ENCODE measurements at places on chromosomes 5 and 9.

- DNase-seq = no peak
These were observed 26.2 kb downstream of the ARL14EPL start for GRCh38 chr5:116058346-116058936.

GRCh38 chr5:176980818-176981217, 25.8 kb downstream of the UIMC1 start:
- DNase-seq = no peak

DNA sequence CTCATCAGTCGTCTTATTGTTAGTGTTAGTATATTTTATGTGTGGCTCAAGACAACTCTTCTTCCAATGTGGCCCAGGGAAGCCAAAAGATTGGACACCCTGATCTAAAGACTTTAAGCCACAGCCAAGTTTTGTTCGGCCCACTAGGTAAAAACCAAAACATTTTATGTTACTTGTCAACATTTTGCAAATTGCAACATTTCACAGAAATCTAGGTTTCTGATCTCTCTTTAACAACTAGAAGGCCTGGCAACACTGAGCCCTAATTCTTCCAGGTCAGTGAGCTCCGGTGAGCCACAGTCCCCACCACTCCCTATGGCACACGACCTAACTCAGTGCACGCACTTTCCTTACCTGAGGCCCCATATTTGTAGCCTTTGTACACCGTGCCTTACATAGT, 24.0 kb downstream of the MYO10 start:
- no peak for DNase-seq

DNA sequence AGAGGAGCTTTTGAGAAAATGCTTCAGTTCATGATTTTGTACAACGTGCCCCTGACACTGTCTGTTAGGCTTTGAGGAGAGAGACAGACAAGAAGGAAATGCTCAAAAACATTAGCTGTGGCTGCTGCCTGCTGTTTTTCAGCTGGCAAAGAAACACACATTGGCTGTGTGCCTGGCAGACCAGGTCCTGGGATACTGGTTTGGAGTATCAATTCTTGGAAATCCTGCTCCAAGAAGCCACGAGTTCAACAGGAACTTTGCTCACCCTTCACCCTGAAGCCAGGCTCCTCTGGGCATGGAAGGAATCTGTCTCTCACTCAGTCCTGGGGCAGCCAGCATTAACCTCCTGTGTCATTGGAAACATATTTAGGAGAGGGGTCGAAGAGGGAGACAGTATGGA, 245.5 kb downstream of the AUH start:
- no peak for DNase-seq

- DNase-seq = no peak
These were observed 362.7 kb downstream of the CSNK1G3 start for GRCh38 chr5:123874600-123875201.

DNA sequence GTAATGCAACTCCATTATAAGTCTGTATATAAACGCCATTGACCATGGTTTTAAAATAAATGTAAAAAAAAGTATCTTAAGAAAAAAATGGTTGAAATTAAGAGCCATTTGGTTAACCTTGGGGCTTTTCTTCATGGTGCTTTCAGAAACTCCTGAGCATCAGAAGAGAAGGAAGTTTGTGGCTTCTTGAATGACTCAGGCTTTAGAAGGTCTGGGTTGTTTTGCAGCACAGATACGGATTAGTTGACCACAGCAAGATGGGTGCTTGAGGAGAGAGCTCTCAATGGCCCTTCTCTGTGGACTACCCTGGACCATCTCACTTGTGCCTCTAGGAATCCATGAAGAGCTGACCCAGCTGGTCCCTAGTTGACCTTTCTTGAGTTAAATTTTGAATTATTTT, 189.5 kb downstream of the TMEM38B start:
- no peak for DNase-seq

- no peak for DNase-seq
These were observed 125.7 kb downstream of the FBN2 start for GRCh38 chr5:128412145-128412930.

GRCh38 chr9:34986540-34987047, 3.0 kb upstream of the DNAJB5 start:
- peak; percentile 77 for DNase-seq

DNA sequence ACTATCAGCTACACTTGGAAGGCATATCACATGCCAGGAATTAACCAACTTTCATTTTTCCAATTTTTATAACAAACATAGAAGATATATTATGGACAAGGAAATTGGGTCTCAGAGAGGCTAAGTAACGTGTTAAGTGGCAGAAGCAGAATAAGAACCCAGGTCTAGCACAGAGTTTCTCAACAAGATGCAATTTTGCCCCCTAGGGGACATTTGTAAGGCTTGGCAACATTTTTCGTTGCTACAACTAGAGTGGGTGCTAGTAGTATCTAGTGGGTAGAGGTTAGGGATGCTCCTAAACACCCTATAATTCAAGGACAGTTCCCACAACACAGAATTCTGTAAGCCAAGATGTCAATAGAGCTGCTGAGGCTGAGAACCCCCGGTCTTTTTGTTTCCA, 180.6 kb downstream of the SNCAIP start:
- no peak for DNase-seq

DNA sequence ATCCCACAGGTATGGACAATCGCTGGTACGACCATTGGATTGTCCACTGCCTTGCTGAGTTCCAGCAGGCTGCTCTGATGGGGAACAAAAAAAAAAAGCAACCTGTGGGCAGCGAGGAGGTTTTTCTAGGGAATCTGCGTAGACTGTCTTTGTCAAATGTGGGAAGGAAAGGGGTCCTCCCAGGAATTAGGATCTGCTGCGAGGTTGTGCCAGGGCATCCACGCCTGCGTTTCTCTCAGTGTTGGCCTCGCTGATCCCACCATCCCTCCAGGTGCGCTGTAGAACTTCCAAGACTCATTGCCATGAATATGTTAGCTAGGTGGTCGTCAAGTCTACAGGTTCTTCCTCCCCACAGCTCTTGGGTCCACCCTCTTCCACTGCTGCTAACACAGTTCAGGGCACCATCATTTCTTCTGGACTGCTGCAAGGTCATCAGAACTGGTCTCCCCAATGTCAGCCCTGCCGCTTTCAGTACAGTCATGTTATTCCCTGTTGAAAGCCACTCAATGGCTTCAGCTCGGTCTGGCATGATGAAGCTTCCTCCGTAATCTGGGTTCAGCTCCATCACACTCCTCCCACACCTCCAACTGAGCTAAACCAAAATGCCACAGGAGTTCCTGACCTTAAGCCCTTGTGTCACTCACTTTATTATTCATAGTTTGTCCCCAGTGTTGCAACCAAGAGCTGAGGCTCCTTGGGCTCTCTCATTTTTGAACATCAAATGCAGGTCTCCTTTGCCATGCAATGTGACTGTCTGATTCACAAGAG, 79.5 kb upstream of the DMRT1 start:
- DNase-seq = no peak

GRCh38 chr5:35198075-35198474, 32.2 kb downstream of the PRLR start:
- DNase-seq = no peak

DNA sequence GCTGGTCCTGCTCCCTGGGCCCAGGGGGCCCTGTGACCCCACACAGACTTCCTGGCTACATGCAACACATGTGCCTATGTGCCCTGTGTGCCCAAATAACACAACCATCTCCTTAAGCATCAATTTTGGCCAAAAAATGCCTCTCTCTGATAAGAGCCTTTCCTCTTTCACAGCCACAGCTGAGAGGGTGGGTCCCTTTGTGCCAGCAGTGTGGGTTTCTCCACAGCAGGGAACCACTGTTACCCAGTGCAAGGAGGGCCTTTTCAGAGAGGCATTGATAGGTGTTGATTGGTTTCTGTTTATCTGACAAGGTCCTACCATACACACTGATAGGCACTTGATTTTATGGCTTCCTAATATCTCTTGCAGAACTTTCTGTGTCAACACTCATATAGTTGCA, 42.7 kb downstream of the SYK start:
- DNase-seq = no peak

GRCh38 chr9:124003636-124004349, 7.8 kb upstream of the LHX2 start:
- DNase-seq = no peak

DNA sequence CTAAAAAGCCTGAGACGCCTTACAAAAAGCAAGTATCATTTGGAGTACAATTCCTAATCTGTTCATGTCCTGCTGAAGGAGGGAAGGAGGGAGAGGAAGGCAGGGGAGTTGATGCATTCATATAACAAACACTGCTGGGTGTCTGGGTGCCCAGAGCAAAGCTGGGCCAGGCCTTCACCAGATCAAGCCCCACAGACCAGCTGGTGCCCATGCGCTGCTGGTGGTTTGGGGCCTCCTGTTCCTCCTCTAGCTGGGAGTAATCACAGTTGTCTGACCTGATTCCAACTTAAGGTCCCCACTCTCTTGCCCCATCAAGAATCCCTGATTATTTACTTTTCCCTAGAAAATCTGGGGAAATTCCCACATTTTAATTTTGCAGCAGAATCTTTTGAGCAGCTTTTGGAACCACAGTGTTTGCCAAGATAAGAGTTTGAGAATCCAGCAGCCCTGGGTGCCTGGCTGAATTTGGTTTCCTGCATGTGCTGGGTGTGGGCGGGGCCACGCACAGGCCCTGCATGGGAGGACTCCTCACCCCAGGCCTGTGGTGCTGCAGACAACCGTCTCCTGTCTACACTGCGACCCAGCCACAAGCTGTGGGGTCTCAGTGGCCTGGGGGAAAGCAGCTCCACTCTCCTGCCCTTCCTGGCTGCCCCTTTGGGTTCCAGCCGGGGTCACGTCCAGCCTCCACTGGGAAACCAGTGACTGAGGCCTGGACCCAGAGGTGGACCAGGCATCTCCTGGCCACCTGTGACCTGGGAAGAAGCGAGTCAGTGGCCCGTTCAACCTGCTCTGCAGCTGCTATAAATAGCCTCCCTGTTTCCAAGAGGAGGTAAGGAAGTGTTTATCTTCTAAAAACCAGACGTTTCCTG, 47.5 kb downstream of the NEURL1B start:
- no peak for DNase-seq

GRCh38 chr5:110817459-110817858, 78.7 kb downstream of the SLC25A46 start:
- no peak for DNase-seq

DNA sequence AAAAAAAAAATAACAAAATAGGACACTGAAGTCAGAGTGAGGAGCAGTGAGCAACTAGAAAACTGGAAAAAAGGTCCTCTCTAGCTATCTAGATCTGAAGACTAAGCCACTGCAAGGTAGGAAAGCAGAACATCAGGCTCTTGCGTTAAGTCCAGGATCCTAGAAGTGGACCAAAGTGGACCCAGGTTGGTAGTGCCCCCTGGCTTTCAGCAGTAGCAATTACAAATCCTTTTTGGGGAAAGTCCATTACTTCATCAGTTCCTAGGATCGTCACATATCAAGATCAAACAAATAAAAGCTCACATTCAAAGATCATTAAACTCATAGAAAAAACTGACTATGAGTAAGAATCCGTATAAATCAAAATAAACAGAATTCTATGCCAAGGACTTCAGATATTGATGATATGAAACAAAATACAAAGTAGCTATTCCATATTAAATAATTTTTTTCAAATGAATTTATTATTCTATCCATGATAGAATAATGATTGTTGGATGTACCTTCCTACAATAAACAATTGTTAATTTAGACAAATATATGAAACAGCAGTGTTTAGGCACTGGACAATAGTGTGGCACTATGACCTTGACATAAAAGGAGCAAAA, 6.5 kb upstream of the RICTOR start:
- DNase-seq = no peak

Data from activated T-cell treated with anti-CD3 and anti-CD28 coated beads for 4 hours (primary cell).